ENCODE measurements at places on chromosomes 7 and 10. TPM values are rescaled to one million over a fixed set of nuclear protein-coding genes. Genes with fewer than 3 reads are reported as not detected.
A peak's percentile ranks its signal among the peaks of the same experiment; 100 is the strongest.

DNA sequence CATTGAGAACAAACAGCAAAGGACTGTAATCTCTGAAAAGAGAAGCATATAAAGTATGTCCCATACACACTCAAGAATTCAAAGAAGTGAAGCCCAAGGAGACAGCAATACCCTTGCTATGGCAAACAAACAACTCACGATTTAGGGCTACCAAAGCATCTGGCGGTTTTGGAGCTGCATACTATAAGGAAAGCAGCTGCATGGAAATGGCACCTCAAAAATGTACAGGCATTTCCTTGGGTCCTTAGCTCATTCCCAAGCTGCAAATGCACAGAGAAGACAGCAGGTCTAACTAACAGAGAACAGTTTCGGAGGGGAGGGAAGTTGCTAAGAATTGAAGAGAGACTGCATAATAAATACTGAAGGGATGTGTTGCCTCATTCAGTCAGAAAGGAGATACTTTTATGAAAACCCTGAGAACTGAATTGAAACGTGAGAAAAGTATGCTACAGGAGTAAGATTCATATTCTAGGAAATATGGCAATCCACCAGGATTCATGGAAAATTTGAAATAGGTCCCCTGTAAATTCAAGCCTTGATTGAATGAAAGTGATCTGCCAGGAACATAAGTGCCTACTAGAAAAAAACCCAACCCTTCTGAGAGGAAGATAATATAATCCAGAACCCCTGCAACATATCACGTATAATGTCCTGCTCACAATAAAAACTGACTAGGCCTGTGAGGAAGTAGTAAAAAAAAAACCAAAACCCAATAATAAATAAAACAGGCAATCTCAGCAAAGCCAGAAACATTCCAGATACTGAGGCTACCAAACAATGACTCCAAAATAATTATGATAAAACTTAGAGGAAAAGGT is 36.4 kb downstream of the CUBN start:
- no peak for DNase-seq

GRCh38 chr7:158811461-158811860 is 17.8 kb downstream of the ESYT2 start:
- DNase-seq: peak; percentile 65

- no peak for DNase-seq
Measured at GRCh38 chr7:126978865-126979264, 273.9 kb downstream of the GRM8 start.

DNA sequence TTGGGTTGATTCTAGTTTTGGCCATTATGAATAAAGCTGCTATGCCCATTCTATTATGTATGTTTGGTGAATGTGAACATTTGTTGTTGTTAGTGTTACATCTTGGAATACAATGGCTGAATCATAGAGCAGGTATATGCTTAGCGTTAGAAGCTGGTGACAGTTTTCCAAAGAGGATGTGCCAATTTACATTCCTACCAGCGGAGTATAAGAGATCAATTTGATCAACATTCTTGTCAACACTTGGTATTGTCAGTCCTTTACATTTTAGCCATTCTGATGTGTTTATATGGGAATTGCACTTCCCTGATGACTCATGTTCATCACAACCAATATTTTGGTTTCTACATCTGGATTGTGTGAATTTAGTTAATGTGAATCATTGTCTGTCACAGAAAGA is 37.8 kb upstream of the COBL start:
- DNase-seq: no peak

- peak; percentile 90 for DNase-seq
Measured at GRCh38 chr7:107506674-107507339, 37.0 kb downstream of the GPR22 start.

PALD1 gene
- 0.07 TPM for total RNA-seq

- DNase-seq: no peak
Measured at GRCh38 chr10:1660386-1660785, 76.9 kb downstream of the ADARB2 start.

DNA sequence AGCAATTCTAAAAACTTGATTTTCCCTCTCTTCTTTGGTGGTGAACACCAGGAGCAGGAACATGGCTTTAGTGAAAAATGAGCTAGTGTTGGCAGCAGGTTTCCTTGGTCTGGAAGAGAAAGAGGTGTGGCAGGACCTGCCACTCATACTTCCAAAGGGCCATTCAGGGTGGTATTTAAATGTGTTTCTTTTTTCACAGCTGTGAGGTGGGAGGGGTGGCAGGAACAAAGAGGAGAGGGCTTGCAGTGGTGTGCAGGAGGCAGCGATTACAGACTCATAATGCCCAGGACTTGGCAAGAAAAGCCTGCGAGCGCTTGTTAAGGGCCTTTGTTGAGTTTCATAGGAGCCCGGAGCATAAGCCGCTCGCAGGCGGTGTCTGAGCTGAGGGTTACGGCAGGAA is 36.8 kb downstream of the WIPF3 start:
- DNase-seq: no peak

GRCh38 chr10:3769556-3769955 is 15.5 kb downstream of the KLF6 start:
- no peak for DNase-seq

DNA sequence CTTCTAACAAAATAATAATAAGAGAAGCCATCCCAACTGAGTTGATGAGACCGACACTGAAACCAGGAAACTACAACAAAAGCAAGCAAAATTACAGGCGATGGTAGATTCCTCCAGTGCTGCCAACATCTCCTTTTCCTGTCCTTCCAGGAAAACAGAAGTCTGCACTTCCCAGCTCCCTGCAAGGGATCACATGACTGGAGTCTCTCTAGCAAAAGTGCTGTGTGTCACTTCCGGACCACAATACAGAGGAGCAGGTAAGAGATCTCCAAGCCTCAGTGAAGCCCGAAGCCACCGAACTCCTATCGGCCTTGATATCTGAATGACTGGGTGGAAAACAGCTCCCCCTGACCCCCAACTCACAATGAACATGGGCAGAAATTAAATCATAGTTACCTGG is 63.2 kb downstream of the SMURF1 start:
- no peak for DNase-seq

DNA sequence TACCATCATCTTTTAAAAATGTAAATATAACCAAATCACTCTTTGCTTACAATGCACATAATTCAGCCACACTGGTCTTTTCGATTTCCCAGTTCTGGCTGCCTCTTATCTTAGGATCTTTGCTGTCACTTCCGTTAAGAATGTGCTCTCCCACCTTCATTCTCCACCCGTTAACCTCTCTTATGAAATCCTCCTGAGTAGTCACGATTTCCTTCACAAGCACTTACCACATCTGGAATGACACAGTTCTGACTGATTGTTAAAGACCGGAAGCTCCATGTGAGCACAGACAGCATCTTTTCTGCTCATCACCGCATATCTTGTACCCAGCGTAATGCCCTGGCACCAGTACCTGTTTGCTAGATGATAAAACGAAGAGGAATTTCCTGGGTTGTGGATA is 84.3 kb downstream of the CUL2 start:
- peak; percentile 100 for DNase-seq

- peak; percentile 76 for DNase-seq
Measured at GRCh38 chr7:46432708-46433107, 511.6 kb upstream of the IGFBP3 start.

- DNase-seq: no peak
Measured at GRCh38 chr7:116242759-116243158, 32.4 kb downstream of the TES start.

- no peak for DNase-seq
Measured at GRCh38 chr10:851901-852300, 79.6 kb downstream of the LARP4B start.

PLPP4 gene
- 0.31 TPM for total RNA-seq

AGR3 gene
- not detected for total RNA-seq

CDNF gene
- total RNA-seq: 0.34 TPM

EPDR1 gene
- not detected for total RNA-seq

- no peak for DNase-seq
Measured at GRCh38 chr10:3167611-3168330, 4.8 kb downstream of the PITRM1 start.

GRCh38 chr7:33870120-33870519 is 35.2 kb upstream of the BMPER start:
- DNase-seq: no peak

GRCh38 chr7:13904007-13904406 is 85.5 kb downstream of the ETV1 start:
- DNase-seq: no peak

CUBN gene
- total RNA-seq: 0.07 TPM

DNA sequence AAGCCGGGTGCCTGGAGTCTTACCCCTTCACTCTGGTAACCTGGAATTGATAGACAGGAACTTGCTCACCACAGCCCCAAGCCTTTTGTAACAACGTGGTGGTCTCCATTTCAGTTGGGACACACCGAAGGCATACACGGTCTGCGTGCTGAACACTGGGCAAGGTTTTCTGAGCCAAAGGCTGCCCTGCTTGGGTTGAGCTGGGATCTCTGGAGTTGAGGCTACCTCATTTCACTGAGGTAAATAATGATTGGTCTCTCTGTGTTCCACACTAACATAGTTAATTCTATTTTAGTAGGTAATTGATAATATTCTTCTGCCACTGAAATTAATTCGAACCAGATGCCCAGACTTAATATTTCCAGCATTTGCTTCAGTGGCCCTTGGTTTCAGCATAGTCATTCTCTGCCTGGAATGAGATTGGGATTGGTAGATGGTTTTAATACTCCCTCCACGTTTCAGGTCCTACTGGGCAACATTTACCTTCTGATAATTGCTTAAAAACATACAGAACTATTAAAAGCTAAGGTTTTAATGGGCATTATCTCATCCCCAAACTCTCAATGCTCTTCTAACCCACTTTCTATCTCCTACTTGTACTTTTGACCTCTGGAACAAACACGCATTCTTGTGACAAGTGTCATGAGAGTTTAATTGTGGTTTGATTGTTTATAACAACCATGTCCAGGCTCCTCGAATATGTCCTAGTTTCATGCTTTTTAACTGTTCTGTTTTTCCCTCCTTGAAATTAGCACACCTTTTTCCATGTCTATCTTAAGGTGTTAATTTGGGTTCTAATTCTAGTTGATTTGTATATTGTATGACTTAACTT is 202.3 kb upstream of the KLF6 start:
- DNase-seq: no peak

DNA sequence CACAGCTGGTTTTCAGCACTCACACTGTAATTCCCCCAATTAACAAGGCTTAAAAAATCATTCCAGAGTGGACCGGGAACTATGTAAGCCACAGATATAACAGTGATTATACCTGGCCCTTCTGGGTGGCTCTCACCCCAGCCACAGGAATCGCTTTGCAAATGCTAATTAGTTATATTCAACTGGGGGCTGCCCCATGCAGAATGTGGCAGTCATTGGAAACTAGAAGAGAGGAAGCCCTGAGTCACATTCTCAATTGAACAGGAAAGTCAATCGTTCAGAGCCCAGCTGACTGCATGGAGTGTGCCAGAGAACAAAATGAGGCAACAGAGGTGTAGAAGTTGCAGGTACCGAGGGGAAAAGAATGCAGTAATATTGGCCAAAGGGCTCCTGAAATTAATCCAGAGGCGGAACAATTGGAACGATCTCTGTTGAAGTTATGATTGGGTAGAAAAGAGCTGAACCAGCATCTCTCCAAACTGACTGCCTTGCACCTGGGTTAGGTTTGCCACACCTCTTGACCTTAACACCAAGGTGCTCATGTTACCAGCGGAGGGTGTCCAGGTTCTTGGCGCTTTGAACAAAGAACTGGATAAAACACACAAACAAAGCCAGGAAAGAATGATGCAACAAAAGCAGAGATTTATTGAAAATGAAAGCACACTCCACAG is 909.7 kb upstream of the AUTS2 start:
- DNase-seq: no peak

Data from foreskin keratinocyte (primary cell).